ENCODE measurements at places on chromosomes 6 and 20.

DNA sequence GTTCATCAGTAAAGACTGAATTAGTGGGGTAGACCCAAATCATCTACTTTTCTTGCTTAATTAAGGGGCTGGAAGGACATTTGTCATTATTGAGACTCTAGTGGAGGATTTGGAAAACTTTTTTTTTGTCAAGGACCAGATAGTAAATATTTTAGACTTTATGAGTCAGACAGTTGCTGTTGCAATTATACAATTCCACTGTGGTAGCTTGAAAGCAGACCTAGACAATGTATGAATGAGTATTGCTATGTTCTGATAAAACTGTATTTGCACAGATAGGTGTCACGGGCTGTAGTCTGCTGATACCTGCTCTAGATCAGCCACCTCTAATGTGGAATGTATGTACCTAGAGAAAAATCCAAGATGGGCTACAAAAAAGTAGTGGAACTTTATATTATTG, 175.0 kb downstream of the CARMIL1 start:
- peak; percentile 48 for DNase-seq

- no peak for DNase-seq
These were observed 124.6 kb upstream of the ARMC2 start for GRCh38 chr6:108723594-108723993.

DNA sequence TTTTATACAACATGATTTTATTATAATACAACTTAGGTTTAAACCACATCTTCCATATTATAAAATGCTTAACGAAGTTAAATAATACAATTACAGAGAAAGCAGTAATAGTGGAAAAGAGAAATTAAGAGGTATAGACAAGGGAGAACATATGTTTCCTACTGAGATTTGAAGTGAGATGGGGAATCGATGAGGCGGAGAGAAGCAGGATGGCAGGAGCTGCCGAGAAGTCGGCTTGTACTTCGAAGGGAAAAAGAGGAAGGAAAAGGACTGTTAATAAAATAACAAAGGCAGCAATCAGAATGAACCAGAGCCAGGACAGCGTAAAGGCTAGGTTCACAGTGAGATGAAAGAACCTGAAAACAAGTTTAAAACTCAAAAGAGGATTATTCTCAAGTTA, 15.4 kb downstream of the FBXL4 start:
- DNase-seq, result no peak

DNA sequence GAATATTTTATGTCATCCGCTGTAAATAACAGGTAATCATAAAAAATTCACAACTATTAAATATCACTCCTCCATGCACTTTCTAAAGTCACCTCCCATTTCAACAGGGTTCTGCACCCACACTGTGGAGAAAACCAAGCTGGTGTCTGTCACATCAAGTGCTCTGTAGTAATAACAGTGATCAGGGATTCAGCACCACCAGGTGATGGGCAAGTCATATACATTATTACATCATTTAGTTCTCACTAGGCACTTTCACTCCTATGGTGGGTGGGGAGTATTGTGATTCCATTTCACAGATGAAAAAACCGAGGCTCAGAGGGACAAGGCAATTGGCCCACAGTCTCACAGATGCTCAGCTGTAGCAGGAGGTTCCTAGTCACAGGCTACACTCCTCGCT, 8.7 kb downstream of the BFSP1 start:
- no peak for DNase-seq

DNA sequence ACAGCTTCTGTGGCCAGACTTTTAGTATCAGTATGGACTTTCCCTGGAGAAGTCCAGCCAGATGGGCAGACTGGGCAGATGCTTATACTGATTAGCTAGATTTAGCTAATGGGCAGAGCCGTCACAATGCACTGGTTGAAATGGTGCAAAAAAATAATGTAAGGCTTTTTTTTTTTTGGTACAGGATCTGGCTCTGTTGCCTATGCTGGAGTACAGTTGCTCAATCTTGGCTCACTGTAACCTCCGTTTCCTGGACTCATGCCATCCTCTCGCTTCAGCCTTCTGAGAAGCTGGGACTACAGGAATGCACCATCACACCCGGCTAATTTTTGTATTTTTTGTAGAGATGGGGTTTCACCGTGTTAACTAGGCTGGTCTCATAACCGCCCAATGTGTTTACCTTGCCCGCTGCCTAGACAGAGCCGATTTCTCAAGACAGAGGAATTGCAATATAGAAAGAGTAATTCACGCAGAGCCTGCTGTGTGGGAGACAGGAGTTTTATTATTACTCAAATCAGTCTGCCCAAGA, 16.4 kb upstream of the KIFC1 start:
- peak; percentile 79 for DNase-seq

DNA sequence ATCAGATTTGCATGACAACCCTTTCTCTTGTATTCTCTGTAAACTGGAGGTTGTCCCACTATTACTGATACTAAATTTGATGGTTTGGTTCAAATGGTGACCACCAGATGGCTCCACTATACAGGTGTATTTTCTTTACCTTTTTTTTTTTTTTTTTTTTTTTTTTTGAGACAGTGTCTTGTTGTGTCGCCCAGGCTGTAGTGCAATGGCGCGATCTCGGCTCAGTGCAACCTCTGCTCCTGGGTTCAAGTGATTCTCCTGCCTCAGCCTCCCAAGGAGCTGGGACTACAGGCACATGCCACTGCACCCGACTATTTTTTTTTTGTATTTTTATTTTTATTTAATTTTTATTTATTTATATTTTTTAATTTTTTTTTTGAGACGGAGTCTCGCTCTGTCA, 6.6 kb upstream of the WTAP start:
- no peak for DNase-seq

DNA sequence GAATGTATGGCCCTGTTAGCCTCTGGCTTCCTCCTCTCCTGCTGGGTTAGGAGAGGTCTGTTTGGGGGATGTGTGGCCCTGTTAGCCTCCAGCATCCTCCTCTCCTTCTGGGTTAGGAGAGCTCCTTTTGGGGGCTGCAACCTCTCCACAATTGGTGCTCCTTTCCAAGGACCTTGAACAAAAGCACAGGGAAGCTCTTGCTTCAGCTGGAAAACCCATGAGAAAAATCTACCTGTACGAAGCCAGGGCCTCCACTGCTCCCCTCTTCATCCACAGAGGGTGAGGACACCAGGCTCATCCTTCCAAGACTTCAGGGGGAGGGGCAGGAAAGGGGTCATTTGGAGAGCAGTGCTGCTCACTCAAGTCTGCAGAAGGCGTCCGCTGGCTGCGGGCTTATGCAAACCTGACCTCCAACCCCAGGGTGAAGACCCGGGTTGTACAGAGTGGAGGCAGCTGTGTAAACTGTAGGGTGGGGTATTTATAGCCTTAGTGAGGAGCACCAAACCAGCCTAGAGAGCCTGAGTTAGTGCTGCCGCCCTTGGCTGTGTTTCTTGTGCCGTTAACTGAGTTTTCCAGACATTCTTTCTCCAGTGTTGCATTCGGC, 62.1 kb downstream of the SLC24A3 start:
- DNase-seq, result no peak

- DNase-seq, result peak; percentile 39
These were observed 125.2 kb upstream of the RALGAPA2 start for GRCh38 chr20:20837574-20838021.

GRCh38 chr6:124956018-124956417, 6.2 kb upstream of the RNF217 start:
- no peak for DNase-seq

GRCh38 chr6:42349753-42350511, 101.8 kb downstream of the TRERF1 start:
- DNase-seq, result no peak
